ENCODE measurements at places on chromosomes 3 and 15. TPM values are rescaled to one million over a fixed set of nuclear protein-coding genes. Genes with fewer than 3 reads are reported as not detected.

GRCh38 chr15:99350408-99350807 lies 99.1 kb downstream of the LRRC28 start:
- no peak for ATAC-seq

DNA sequence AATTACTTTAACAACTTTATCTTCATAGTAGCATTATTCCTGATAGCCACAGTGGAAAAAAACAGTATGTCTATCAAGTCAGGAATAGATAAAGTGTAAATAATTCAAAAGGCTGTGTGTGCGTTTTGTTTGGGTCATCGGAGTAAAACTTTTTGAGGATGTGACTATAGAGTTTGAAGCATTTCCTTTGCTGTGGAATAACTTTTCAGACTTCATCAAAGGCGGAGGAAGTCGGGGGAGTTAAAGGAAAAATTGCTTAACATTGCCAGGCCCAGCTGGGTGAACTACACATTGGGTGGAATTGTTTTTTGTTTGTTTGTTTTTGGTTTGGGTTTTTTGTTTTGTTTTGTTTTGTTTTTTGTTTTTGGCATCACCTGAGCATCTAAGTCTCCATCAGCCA lies 70.4 kb upstream of the CRTC3 start:
- no peak for ATAC-seq

DNA sequence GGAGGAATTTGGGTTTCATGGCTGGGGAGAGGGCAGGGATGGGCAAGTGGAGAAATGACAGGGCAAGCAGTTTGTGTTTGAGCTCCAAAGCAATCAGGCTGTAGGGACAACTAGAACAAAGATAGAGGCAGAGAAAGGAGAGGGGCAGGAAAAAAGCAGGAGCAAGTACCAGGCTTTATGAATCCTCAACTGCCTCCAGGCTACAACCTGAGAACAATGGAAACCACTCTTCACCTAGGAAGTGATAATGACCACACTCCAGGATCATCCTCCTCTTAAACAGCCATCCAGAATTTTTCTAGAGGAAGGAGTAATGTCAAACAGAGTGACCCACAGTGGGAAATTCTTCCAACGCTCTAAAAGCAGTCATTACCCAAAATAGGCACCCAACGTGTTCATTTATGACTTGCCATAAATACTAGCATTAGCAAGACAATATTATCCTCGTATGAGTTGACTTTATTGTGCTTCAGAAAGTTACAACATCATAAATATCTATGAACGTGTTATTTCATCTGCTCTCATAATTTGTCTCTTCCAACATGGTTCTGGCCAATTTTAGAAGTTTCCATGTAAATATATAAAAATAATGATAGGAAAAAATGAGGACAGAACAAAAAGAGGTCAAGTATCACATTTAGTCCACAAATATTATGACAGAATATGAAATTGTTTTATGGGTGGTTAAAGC lies 50.5 kb downstream of the TNFAIP8L3 start:
- ATAC-seq, result no peak

Gene MB21D2
- 7.0 TPM for total RNA-seq

- ATAC-seq, result no peak
These were observed 11.7 kb upstream of the CCK start for GRCh38 chr3:42277676-42278075.

DNA sequence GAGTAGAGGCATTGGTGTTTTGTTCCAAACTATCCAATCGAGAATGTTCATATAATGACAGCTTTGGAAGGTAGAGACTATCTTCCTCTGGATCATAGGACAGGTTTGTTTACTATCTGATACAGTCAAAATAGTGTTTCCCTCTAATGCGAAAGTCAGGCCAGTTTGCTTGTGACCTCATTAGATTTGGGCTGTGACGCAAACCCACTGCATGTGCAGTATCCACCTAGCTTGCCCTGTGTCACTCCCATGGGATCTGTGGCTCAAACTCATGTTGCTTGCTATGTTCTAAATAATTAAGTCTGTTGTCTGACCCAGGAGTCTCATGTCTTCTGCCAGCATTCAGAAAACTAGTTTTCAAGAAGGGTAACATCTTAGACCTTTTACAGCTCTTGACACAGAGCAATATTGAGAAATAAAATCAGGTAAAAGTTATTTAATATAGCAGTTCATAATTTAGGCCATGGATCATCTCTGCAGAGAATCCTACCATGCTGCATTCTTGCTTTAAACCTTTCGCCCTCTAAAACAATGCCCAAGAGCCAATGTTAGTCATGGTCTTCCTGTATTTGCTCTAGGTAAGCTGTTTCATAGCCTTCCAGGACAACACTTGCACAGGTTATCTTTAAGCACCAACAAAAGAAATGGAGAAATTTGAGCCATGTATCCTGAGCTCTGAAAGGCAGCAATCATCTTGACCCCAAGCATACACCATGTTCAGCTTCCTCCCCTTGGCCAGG lies 26.4 kb downstream of the NIT2 start:
- ATAC-seq, result no peak

Gene ITIH4
- 4.7 TPM for total RNA-seq

GRCh38 chr15:62416526-62416925 lies 251.4 kb upstream of the C2CD4B start:
- ATAC-seq, result no peak

GRCh38 chr3:126354776-126355175 lies 2.4 kb downstream of the KLF15 start:
- ATAC-seq, result no peak

Gene IQGAP1
- total RNA-seq, result 216 TPM

GRCh38 chr3:105274958-105275357 lies 91.8 kb upstream of the ALCAM start:
- no peak for ATAC-seq

Gene ARPIN
- 20.9 TPM for total RNA-seq

Data from gastroesophageal sphincter (tissue), 4 donors.